Naive B cell (primary cell): ENCODE measurements at places on chromosomes 4 and X. TPM values are rescaled to one million over a fixed set of nuclear protein-coding genes. Genes with fewer than 3 reads are reported as not detected.
A peak's percentile ranks its signal among the peaks of the same experiment; 100 is the strongest.

GRCh38 chr4:102501447-102501696 lies 213 bp downstream of the NFKB1 start:
- no peak for DNase-seq
- no peaks in the 10 kb centered on the region for H3K36me3 ChIP-seq
- peak overlapping the region; percentile 100 for H3K27ac ChIP-seq
- H3K4me1 ChIP-seq, result peaks cover 20% of the 10 kb centered on the region

- peaks cover 26% of the 10 kb centered on the region for H3K4me1 ChIP-seq
- no peaks in the 10 kb centered on the region for H3K27me3 ChIP-seq
- H3K27ac ChIP-seq, result peak within 1 kb of the TSS; percentile 95
- DNase-seq, result peak; percentile 71
Measured at GRCh38 chr4:141636082-141636770, at the start of gene IL15. IL15 (plus strand) TSS chr4:141636583; CDS start chr4:141719465, 82,882 bp downstream.

GRCh38 chrX:150200820-150201287 lies 162.3 kb upstream of the MAMLD1 start:
- no peak overlapping the region for H3K4me3 ChIP-seq
- no peaks in the 10 kb centered on the region for H3K4me1 ChIP-seq
- H3K36me3 ChIP-seq, result no peaks in the 10 kb centered on the region

DNA sequence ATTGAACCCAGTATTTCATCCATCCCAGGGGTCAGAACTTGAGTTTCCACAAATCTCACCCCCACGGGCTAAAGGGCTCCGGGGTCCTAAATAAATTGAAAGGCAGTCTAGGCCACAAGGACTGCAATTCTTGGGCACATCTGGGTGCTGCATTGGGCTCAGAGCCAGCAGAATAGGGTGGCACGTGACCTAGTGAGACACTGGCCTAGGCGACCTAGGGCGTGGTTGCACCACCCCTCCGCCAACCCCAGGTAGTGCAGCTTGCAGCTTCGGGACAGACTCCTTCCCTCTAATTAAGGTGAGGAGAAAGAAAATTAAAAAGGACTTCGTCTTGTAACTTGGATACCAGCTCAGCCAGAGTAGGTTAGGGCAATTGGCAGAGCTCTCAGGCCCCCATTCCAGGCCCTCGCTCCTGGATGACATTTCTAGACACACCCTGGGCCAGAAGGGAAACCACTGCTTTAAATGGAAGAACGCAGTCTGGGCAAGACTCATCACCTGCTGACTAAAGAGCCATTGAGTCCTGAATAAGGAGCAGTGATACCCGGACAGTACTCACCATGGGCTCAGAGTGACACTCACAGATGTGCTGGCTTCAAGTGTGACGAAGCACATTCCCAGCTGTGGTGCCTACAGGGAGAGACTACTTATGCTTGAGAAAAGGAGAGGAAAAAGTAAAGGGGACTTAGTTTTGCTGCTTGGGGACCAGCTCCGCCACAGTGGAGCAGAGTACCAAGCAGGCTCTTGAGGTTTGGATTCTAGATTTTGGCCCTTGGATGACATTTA lies 735.4 kb downstream of the FSTL5 start:
- no peak overlapping the region for H3K27ac ChIP-seq
- DNase-seq, result no peak
- no peaks in the 10 kb centered on the region for H3K27me3 ChIP-seq
- no peaks in the 10 kb centered on the region for H3K36me3 ChIP-seq
- no peak overlapping the region for H3K4me3 ChIP-seq

Gene PUDP
- polyA plus RNA-seq, result 17.4 TPM

Gene OR13H1
- not detected for polyA plus RNA-seq

DNA sequence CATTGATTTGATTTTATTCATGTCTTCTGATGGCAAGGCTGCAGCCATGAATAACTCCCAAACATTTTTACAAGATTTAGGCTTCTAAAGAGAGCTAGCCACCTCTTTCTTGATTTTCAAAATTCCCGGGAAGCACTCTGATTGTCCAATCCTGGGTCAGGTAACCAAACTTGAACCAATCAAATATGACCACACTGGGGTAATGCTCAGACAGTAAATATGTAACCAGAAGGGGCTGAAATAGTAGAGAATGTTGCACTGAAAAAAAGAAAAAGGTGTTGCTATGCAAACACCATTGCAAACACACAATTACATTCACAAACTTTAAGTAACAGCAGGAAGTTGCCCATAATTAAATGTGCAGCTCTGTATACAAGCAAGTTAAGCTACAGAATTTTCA lies 112.9 kb upstream of the IQCM start:
- H3K4me3 ChIP-seq, result no peak overlapping the region
- H3K27ac ChIP-seq, result no peak overlapping the region
- no peak for DNase-seq
- peaks cover 12% of the 10 kb centered on the region for H3K27me3 ChIP-seq
- H3K4me1 ChIP-seq, result no peaks in the 10 kb centered on the region
- no peaks in the 10 kb centered on the region for H3K36me3 ChIP-seq
